ENCODE measurements at places on chromosomes 16 and 17.
A peak's percentile ranks its signal among the peaks of the same experiment; 100 is the strongest.

- DNase-seq, result no peak
Observed at GRCh38 chr17:31808521-31809050, 50.5 kb downstream of the COPRS start.

DNA sequence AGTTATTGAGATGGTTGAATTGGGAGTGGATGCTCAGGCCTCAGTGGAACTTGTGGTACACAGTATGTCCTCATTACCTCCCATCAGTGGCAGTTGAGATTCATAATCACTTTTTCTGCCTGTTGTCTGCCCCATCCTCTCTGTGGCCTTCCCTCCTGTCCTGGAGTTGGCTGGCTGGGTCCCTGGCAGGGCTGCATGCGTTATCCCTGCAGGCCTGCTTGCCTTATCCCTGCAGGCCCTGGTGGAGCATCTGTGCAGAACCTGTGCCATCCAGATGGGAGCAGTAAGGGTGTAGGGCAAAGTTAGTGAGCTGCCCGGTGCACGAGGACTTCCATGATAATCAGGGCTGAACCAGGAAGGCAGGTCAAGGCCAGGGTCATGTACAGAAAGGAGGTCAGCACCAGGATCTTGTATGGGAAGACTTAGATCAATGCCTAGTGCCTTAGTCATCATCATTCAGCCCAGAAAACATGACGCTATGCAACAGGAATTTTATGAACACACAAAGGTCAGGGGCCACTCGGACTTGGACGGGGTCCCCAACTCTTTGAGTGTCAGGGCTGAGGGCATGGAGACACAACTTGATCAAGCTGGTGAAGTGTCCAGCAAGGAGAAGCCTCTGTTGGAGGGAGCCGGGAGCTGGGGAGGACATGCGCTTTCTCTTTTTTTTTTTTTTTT is 47.2 kb downstream of the ABCC1 start:
- DNase-seq, result no peak

- DNase-seq, result peak; percentile 36
Observed at GRCh38 chr16:27326738-27327585, 13.2 kb downstream of the IL4R start.

- no peak for DNase-seq
Observed at GRCh38 chr17:68197997-68198930, 49.6 kb upstream of the AMZ2 start.

DNA sequence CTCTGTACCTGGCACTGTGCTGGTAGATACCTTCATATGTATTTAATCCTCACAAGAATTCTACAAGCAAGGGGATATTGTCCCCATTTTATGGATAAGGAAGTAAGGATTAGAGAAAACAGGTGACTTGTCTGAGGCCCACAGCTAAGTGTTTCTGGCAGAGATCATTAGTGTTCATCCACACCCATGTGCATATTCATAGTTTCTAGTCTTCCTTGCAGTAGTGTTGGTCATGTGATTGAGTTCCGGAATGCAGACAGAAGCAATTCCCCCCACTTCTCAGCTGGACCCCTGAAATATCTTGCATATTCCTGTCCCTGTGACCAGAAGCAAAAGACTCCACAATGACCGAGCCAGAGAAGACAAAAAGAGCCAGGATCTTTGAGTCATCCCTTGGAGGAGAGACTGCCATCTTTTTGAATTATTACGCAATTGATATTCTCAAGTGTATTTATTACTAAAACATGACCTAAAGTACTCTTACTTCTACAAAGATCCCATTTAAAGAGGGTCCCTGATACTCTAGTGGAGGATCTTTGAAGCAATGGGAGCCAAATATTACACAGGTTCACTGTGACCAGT is 43.4 kb downstream of the SOX9 start:
- DNase-seq, result no peak

- no peak for DNase-seq
Observed at GRCh38 chr16:27108826-27109665, 42.3 kb downstream of the C16orf82 start.

DNA sequence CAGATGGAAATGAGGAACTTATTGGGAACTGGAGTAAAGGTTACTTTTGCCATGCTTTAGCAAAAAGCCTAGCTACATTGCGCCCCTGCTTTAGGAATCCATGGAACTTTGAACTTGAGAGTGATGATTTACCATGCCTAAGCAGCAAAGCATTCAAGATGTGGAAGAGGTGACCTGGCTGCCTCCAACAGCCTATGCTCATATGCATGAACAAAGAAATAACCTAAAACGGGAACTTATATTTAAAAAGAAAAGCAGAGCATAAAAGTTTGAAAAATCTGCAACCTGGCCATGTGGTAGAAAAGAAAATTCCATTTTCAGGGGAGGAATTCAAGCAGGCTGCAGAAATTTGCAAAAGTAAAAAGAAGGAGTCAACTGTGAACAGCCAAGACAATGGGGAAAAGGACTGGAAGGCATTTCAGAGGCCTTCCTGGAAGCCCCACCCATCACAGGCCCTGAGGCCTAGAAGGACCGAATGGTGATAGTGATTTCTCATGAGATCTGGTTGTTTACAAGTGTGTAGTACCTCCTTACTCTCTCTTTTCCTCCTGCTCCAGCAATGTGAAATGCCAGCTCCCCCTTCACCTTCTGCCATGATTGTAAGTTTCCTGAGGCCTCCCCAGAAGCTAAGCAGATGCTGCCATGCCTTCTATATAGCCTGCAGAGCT is 48.7 kb downstream of the MRPS23 start:
- no peak for DNase-seq

DNA sequence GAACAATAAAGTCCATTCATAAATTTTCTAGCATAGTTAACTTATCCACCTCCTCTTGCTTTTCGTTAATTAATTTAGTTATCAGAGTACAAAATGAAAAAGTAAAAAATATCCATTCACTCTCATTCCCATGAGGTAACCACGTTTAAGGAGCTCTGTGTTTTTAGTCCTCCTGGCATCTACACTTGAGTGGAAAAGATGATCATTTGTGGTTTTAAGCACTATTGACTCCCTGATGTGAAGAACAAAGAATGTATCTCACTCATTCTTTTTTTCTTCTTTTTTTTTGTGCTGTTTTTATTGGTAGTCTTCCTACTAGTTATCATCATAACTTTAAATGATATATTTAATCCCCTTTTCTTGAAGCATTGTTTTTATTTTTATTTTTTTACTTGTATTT is 26.1 kb downstream of the QPRT start:
- DNase-seq, result no peak

DNA sequence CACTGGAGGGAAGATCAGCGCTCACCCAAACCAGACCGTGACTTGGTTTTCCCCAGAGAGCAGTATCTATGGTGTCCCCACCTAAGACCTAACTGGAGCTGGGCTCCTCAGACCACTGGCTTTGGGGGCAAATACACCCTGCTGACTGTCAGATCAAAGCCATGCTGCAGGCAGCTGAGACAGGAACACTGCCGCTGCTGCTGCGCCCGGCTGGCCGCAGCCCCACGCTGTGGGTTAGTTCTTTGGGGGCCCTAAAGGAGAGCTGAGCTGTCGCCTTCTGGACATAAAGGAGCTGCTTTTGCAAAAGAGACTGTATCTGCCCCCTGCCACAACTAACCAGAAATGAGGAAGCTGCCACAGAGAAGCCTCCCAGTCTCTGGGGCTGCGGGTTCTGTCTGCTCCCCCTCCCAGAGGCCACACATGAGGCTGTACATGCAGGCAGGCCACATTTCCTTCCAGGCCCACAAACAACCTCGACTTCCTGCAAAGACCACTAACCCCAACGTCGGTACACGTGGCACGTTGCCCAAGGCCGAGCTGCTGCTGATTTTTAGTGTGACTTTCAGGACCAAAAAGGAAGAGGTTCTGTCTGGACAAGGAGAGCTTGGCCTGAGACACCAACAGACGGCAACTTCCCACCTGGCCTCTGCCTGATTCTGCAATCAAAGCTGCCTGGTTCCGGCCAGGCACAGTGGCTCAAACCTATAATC is 18.2 kb upstream of the ABR start:
- DNase-seq, result peak; percentile 76

DNA sequence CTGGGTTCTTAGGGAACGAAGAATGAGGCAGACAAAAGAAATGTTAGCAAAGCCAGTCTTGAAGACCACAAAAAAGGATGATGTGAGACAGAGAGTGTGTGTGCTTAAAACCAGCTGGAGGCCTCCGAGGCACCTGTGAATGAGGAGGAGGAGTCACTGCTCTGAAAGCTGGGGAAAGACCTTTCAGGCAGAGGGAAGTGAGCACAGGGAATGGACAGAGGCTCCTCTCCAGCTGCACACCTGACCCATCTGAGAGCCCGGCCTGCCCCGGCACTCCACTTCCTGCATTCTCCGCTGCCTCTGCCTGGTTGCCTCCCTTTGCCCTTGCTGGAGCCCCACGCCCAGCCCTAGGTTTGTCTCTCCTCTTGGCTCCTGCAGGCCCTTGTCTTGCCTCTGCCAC is 55.2 kb upstream of the SREBF1 start:
- DNase-seq, result no peak

- DNase-seq, result no peak
Observed at GRCh38 chr17:17672453-17673368, 8.5 kb upstream of the RAI1 start.

Data from CD4-positive, alpha-beta T cell treated with Interleukin-10 for 1 hour (primary cell).